Activated naive CD8-positive, alpha-beta T cell treated with anti-CD3 and anti-CD28 coated beads, Interleukin-2, amount 10 ng/mL, durations not matched to agents 7 days and 5 days (primary cell): ENCODE measurements at places on chromosomes 5 and 9. TPM values are rescaled to one million over a fixed set of nuclear protein-coding genes. Genes with fewer than 3 reads are reported as not detected.

- DNase-seq: no peak
Observed at GRCh38 chr5:14469551-14470377, 111.8 kb upstream of the OTULINL start.

GRCh38 chr5:142740474-142741242, 29.5 kb upstream of the ARHGAP26 start:
- DNase-seq: no peak

GRCh38 chr9:33129886-33130881, 37.0 kb downstream of the B4GALT1 start:
- DNase-seq: no peak

GRCh38 chr5:89232139-89232603, 349.2 kb upstream of the MEF2C start:
- no peak for DNase-seq

GRCh38 chr5:152514827-152515397, 109.8 kb upstream of the NMUR2 start:
- no peak for DNase-seq

GRCh38 chr9:38162332-38163211, 93.5 kb upstream of the SHB start:
- DNase-seq: no peak

DNA sequence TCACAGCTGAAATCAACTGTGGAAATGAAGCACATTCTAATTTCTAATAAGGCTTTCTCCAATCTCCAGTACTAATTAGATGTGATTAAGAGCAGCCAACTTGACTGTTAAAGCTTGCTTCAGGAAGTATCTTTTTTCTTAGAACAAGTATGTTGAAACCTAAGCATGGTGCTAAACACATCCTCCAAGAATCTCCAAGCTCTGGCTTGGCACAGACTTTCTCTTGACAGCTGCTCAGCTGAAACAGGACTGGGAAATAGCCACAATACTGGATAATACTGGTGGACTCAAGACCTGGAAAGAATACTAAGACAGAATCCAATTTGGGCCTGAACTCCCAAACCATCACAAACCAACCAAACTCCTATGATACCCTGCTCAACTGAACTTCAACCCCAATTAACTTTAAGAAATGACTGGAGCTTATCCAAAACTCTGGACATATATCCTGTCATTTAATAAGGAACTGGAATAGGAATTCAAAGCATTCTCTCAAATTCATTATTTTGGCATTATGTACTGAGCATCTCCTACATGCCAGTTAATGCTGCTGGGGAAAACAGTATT, 16.2 kb downstream of the PRKAA1 start:
- no peak for DNase-seq

DNA sequence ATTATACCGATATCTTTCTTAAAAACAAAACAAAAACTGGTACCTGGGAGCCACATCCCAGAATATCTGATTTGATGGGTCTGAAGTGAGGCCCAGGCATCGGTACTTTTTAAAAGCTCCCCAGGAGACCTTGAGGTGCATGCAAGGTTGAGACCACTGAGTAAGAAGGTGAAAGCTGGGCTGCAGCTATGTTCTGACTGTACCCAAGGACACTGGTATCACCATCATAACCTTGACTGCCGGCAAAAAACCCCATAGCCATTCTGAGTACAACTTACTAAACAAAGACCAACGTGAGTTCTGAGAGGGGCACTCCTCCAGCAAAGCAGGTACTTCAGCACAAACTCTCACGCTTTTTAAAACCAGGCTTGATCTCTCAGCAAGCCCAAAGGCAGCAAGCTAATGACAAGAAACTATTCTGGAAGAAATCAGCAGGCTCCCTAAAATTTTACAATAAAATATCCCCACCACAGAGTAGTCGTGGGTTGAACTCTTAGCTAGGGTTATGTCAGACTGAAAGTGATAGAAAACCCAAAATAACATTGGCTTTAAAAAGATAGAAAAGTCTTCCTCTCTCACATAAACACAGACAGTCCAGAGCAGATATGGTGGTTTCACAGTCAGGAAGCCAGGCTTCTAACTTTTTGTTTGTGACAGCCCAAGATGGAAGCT, 263.9 kb downstream of the SAXO1 start:
- DNase-seq: no peak

GRCh38 chr5:103356350-103357091, 98.0 kb downstream of the MACIR start:
- DNase-seq: no peak

Gene TAF11L6
- not detected for total RNA-seq

Gene CRB2
- not detected for total RNA-seq

Gene ORM2
- total RNA-seq: not detected

Gene FST
- 0.28 TPM for total RNA-seq

Gene GRPEL2
- 26.1 TPM for total RNA-seq

Gene EPB41L4B
- not detected for total RNA-seq

Gene C1QTNF2
- not detected for total RNA-seq
